ENCODE measurements at places on chromosomes 4 and X.

GRCh38 chr4:13522282-13523104 is 21.8 kb downstream of the NKX3-2 start:
- DNase-seq, result no peak

DNA sequence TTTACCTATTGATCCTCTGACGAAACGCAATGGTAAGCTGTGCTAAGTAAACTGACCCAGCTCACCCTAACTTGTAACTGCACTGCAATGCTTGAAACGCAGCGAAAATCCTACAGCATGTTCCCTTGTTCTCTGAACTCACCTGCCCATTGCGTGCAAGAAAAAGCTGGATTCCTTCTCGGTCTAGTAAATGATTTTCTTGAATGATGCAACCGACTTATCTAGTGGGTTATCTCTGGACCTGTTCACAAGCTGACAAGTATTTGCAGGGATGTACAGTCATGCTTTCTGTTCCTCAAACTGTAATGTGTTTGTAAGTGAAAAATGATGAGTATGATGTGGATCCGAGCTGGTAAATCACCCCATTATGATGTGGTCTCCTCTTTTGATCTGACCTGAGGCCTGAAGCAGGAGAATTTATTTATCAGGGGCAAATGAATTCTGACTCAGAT is 140.1 kb downstream of the BTC start:
- no peak for DNase-seq

DNA sequence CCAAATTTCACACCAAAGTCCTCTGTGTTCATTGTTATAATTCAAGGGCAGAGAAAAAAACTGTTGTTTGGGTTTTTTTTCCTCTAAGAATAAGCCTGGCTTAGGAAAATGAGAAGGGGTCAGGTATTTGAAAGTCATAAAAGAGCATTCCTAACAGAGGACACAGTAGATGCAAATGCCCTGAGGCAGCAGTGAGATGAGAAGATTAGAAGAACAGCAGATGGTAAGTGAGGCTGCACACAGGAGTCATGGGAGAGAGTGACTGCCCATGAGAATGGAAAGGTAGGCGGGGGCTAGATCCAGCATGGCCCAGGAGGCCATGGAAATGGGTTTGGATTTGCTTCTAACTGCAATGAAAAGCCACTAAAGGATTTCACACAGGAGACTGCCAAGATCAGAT is 107.5 kb upstream of the RBPJ start:
- no peak for DNase-seq

DNA sequence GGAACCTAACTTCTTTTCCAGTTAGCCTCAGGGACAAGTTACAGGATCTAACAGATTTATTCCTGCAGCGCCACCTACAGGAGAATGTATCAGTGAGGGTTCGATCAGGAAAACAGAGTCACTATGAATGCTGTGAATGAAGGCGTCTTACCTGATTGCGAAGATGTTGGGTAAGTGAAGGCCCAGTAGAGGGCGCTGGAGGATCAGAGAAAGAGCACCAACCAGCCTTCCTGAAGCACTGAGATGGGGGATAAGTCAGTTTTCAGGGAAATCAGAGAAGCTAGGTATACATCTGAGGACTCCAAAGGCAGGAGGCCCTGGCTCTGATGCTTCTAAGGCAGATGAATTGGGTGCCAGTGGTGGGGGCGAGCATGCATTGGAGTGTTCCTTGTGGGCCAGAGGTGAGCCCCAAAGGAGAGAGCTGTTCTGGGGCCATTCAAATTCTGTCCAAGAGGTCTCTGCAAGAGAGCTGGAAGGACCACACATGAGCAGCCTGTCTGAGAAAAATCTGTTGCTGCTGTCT is 169.9 kb upstream of the AADAT start:
- no peak for DNase-seq

- DNase-seq, result no peak
These were observed 10.5 kb downstream of the GPR82 start for GRCh38 chrX:41734530-41734929.

GRCh38 chr4:26298198-26298947 is 22.4 kb upstream of the RBPJ start:
- DNase-seq, result no peak

- DNase-seq, result peak; percentile 63
These were observed 496 bp downstream of the SH2D1A start for GRCh38 chrX:124346877-124347241.

DNA sequence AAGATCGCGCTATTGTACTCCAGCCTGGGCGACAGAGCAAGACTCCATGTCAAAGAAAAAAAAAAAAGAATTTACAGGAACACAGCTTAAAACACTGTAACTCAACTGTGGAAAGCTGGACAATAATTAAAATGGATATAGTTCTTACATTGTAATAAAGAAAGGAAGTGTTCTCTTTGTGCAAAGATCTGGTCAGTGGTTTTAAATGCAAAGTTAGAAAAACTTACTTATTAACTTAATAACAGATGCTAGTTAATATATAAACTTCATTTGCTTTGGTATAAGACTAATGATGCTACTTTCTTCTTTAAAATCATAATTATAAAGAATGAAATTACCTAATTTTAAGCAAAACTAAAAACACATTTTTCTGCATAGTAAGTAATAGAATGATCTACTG is 2024.1 kb upstream of the TENM3 start:
- DNase-seq, result no peak

DNA sequence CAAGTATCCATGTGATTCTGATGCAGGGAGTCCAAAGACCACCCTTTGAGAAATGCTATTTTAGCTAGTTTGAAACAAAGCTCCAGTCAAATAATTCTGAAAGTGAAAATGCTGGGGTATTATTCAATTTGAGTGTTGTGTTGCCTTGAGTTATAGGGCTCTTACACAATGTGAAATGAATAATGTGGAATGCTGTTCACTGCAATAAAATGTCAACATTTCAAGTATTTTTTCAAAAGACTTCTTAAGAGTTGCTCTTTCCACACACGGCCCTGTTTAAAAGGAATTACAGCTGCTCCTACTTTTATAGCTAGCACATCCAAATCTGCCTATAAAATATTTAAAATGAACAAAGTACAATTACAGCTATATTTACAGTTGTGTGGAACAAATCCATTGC is 27.5 kb upstream of the PLS3 start:
- DNase-seq, result no peak

DNA sequence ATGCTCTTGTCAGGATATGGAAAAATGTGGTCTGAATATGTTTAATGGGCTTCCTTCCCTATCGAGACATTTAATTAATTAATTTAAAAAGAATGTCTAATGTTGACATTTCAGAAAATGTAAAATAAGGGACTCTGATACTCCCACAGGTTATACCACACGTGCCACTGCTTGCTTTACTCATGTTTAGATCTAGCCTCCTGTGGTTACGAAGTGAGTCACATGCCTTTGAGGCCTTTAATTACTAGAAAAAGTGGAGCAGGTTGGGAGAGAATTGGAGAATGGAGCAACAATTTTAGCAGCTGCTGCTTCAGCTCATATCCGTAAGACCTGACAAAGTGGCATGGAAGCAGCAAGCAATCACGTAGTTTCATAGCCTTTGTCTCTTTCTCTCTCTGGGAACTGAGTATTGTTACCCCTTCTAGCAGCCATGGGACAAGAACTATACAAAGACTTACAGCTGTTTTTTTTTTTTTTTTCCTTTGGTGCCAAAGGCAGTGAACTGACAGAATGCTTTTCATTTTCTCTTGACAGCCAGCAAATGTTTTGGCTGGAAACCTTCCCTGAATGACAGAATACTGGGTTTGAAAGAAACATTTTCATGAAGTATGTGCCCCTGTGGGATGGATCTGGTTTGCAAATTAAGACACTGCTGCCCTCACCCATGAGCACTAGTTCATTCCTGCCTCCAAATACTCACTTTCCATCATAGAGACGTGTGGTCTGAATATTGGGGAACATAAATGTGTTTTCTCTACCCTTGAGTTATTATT is 355.1 kb upstream of the PABPC5 start:
- DNase-seq, result no peak

DNA sequence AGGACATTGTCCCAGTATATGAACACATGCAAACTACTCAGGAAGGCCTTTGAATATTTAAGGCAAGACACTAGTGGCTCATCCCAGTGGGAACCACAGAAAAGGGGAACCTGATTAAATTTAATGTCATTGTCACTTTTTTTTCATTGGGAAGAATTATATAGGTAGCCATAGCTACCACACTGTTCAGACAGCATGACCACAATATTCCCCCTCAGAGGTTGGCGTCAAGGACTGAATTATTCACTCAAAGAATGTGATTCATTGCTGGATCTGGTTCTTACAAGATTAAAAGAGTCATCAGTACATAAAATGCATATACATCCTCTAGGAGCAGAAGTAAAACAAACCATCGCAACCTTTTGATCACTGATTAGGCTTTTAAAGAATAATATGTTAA is 92.0 kb upstream of the SMARCAD1 start:
- no peak for DNase-seq

DNA sequence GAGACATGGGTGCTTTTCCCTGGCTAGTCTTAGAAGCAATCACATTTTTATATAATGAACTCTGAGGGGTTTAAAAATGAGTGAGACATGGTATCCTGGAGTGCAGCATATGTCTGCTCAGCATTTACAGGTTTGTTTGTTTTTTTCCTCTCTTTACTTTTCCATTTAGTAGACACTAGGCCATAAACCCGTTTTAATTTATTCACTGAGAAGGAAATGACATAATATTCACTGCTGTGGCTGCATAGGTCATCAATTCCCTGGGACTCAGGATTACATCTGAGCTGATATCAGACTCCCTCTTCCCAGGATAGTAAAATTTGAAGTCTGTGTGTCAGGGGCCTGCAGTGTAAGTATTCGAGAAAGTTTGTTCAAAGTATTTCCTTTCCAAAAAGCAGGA is 178.9 kb upstream of the SPRY1 start:
- DNase-seq, result no peak

- DNase-seq, result no peak
These were observed 8.8 kb downstream of the ENPEP start for GRCh38 chr4:110484767-110485166.

DNA sequence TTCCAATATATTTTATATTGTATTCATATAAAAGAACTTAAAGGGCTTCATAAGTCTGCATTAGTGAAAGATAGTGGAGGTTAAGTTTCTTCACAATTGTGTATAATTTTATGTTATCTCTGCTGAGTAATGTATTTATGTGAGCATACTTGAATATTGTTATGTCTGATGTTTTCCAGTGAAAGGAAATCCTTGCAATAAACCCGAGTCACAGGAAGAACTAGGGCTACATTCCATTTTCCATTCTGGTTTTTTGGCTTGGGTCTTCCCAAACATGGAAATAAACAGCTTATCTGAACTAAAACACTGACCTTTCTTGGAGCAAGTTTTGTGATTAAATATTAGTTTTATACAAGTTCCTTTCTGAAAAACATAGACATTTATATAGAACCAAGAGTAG is 231.3 kb upstream of the GPRIN3 start:
- DNase-seq, result no peak

GRCh38 chr4:93810340-93810992 is 18.1 kb upstream of the ATOH1 start:
- no peak for DNase-seq

GRCh38 chr4:179880756-179881155 is 2362.4 kb upstream of the TENM3 start:
- no peak for DNase-seq

- DNase-seq, result no peak
These were observed 335.9 kb upstream of the AR start for GRCh38 chrX:67207912-67208311.

GRCh38 chr4:185623444-185624258 is 88.3 kb upstream of the PDLIM3 start:
- no peak for DNase-seq

DNA sequence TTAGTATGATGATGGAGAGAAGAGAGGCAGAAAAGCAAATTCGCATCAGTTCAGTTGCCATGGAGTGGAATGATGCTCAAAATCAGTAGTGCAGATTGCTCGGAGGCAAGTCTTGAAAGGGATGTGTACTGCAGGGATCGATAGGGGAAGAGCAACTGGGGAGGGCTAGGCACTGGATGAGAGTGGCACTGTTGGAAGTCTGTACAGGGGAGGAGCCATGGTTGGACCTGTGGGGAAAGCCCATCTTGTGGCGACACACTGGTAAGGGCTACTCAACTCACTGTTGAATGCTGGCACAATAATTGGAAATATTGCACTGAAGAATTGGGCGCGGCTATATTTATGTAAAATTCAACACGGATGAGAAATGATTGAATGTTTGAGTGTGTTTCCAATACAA is 1.2 kb downstream of the RAB9B start:
- no peak for DNase-seq

DNA sequence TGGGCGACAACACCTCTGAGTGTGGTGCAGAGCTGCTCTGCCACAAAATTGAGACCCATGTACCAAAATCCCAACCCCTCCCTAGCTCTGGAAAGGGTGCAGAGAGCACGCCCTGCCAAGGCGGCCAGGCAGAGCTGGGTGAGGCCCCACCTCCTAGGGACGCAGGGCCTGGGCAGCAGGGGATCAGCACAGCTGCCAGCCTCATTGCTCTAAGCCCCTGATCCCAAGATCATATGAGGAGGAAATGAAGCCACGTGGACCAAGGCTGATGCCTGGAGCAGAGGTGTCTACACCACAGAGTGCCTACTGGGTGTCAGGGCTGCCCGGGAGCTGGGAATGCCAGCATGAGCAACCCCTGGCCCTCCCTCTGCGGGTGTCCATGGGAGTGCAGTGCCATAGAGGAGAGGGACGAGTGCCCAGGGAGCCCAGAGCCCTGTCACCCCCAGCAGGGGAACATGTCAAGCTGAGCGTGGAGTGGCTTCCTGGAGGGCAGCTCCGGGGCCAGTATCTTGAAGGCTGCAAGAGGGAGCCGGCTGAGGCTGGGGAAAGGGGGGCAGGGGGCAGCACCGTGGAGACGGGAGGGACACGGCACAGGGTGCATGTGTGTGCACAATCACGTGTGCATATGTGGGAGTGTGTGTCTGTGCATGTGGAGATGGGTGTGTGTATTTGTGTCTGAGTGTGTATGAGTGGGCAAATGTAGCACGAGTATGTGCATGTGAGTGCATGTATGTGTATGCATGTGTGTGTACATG is 63.9 kb upstream of the PSAPL1 start:
- no peak for DNase-seq

GRCh38 chr4:185660340-185660739 is 125.0 kb upstream of the PDLIM3 start:
- DNase-seq, result no peak

DNA sequence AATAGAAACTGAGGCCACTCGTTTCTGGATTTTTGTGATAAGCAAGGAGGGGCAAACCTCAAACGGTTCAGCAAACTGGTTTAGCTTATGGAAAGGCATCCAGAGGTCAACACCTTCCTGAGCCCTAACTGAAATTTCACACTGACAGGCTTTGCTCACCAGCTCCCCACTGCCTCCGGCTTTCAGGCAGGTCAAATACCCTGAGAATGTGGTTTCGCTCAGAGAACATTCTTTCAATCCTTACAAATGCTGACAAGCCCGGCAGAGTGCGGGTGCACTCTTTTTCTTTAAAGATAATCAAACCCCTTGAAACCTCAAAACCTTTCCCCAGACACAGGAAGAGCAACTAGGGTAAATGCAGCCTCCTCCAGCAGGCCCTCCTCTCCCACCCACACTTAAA is 41.5 kb downstream of the CD40LG start:
- no peak for DNase-seq

DNA sequence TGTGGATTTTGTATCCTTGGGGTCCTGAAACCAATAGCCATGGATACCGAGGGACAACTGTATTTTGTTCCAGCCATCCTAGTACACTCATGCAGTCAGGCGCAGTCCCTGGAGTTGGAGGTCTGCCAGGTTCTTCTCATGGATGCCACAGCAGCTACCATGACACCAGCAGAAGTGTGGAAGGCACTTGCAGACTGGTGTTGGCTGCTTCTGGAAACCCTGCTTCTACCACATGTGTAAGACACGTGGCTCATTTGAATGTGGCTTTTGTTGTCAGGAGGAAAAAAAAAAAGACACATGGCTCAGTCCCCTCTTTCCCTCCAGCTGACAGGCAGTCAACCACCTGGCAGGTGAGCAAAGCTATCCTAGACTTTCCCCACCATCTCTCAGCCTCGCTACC is 19.4 kb downstream of the DRD5 start:
- DNase-seq, result no peak

All from activated effector memory CD4-positive, alpha-beta T cell treated with anti-CD3 and anti-CD28 coated beads, Interleukin-2, amount 50 U/mL, for 16 hours (primary cell).